Stimulated activated CD4-positive, alpha-beta T cell treated with anti-CD3 and anti-CD28 coated beads, TNF-alpha, amount 100 ng/mL, for 4 hours (primary cell): ENCODE measurements at places on chromosomes 5 and 9.

DNA sequence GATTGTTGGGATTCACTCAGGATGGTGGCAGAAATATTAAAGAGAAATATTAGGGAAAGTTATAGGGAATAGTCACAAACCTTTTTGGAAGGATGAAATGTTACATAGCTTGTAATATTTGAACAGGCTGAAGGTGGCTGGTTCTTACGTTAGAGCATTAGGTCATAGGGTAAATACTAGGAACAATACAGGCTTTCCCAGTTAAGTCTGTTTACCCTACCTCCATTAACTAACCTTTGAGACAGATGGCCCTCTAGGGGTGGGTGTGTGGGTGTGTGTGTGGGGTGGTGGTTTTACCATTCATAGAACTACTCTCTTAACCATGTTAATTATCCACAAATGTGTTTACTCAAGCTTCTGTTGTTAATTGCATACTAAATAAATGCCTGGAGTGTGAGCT is 94.3 kb upstream of the STK32A start:
- DNase-seq = no peak

DNA sequence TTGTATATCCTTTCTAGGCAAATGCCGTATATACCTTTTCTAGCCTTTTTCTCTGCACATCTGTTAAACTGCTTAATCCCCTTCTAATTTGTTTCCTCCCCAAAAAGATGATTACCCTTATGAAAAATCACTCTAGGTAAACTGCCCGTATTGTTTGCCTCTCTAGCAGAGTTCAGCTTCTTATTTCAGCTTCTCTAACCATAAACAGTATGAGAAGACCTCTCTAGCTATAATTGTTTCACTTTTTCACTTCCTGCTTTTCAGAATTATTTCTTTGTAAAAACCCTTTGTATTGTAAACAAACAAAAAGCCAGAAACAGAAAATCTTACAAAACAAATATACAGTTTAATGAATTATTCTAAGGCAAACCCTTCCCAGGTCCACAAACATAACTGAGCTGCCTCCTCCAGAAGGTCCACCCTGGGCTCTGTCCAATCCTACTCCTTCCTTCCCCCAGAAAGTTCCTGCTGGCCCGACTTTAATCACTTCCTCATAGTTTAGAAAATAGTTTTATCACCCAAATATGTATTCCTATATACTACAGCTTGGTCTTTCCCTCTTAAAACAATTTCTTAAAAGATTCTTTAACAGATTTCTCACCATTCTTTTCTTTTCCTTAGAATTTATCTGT is 158.1 kb downstream of the FGF1 start:
- DNase-seq = no peak

DNA sequence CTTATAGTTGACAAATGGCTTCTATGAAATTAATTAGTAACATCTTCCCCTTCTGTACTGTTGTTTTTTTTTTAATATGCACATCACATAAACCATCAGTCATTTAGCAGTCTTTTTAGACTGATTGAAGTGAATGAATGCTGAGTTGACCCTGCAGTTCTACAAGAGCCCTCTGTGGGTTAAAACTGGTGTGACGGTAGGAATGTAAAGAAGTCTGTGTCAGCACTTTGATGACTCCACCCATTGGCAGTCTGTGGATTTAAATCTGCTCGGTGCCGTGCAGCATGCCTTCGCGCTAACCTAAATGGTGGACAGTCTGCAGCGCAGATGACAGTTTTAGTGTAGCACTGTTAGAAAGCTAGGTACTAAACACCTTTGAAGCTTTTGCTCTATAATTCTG is 3.1 kb downstream of the GTF3C4 start:
- no peak for DNase-seq

DNA sequence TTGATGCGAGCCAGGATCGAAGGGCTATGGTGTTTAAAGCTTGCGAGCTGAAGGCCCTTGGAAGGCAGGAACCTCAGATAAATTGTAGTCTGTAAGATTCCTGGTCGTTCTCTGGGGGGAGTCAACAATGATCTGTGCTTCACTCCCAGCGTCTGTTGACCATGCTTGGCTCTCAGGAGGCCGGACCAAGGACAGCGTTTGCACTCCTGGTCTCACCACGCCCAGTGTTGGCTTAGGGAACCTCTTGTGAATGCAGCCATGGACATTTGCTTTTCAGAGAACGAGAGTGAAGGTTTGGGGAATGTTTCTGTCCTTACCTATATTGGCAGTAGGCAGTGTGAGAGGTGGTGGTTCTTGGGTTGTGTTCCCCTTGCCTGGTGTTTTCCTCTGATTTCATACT is 60.2 kb upstream of the FAM120AOS start:
- no peak for DNase-seq

GRCh38 chr9:16181539-16181938 is 628.7 kb downstream of the CCDC171 start:
- DNase-seq = no peak

GRCh38 chr5:175464074-175464941 is 14.1 kb upstream of the SFXN1 start:
- DNase-seq = no peak

- no peak for DNase-seq
Observed at GRCh38 chr5:159786901-159787691, 129.2 kb upstream of the ADRA1B start.

DNA sequence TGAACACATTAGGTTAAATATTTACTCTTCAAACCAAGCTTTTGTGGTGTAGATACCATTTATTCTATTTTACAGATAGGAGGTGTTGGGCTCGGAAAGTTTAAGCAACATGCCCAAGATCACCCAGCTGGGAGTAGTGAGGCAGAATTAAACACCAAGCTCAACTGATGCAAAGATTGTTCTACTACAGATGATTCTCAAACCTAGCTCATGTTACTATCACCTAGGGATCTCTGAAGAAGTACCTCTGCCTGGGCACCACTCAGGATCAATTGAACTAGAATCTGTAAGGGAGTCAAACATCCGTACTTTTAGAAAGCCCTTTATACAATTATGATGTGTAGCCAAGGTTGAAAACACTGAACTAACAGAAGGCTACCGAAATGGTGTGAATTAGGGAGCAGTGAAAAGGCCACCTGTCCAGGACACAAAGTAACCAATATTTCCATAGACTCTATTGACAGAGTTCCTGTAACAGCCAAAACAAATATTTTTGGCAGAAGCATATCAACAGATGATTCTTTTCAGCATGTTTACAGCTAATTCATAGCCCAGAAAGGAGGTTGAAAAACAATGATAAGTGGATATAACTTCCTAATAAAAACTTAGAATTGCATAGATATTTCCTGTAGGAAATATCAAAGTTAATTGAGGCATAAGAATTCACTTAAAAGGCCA is 158.5 kb upstream of the PTGER4 start:
- DNase-seq = no peak

DNA sequence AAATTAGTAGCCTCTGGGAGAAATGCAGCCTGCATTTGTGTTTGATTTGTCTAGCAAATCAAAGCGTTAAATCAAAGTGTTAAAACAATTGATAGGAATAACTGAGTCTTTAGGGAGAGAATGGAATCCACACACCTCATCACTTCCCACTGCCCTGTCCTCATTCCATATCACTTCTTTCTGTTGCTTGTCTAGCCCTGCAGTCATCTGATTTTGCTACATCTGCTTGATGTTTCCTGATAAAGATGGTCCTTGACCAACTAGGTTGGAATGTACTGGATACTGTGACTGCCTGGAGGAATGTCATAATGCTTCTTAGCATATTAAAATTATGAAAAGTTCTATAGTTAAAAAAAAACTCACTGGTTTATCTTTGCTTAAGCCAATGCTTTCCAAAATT is 119.9 kb downstream of the DOCK2 start:
- DNase-seq = no peak

GRCh38 chr5:14077501-14077900 is 65.6 kb upstream of the TRIO start:
- DNase-seq = no peak

- no peak for DNase-seq
Observed at GRCh38 chr9:27065288-27065687, 43.7 kb upstream of the TEK start.

GRCh38 chr5:5954275-5954598 is 424.1 kb downstream of the MED10 start:
- DNase-seq = no peak

- no peak for DNase-seq
Observed at GRCh38 chr5:15621094-15621493, 121.1 kb downstream of the FBXL7 start.

GRCh38 chr9:85425153-85425611 is 316.6 kb downstream of the AGTPBP1 start:
- no peak for DNase-seq

GRCh38 chr5:67334373-67334772 is 137.8 kb upstream of the CD180 start:
- no peak for DNase-seq

DNA sequence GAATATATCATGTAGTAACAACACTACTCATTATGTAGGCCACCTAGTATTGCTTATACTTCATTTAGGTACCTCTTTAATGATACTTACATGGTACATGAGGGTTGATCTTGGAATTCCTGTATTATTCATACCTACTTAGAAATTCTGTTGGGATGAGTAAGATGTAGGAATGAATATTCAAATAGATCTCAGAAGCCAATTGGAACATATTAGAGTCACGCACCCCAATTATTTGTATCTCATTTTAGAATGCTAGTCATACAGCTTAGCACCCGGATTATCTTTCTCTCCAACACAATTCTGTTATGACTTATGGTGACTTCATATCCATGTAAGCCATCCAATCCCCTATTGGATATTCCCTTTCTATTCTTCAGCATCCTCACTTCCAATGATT is 106.7 kb upstream of the SH3GL2 start:
- DNase-seq = no peak

DNA sequence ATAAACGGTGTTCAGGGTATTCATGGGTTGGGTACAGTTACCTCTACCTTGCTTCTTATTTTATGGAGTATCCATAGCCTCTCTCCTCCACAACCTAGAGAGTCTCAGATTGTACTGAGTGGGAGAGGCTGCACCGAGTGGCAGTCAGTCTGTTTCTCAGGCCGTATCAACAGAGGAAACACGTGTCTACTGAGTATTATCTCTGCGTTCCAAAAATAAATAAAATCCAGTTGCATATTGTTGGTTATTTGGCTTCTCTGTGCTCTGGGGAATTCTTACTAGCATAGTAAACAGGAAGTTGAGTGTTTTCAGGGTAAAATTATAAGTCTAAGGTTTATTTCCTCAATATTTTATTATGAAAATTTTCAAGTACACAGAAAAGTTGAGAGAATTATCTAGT is 231.0 kb downstream of the ARHGEF28 start:
- no peak for DNase-seq

- DNase-seq = no peak
Observed at GRCh38 chr5:181020688-181021087, 19.4 kb upstream of the BTNL9 start.

DNA sequence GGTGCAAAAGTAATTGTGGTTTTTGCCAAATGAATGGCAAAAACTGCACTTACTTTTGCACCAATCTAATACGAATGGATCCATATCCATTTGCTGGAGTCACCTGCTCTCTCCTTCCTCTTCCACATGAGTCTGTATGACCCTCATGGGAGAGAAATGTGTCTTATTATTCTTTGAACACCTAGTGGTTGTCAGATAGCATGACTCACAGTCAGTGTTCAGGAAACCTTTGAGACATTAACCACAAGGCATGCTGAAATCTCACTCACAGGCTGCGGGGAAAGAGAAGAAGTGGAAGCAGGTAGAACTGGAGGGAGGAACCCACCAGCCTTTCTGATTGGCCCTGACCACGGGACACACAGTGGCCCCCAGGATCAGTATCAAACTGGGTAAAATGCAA is 222.8 kb upstream of the KLF4 start:
- DNase-seq = no peak

DNA sequence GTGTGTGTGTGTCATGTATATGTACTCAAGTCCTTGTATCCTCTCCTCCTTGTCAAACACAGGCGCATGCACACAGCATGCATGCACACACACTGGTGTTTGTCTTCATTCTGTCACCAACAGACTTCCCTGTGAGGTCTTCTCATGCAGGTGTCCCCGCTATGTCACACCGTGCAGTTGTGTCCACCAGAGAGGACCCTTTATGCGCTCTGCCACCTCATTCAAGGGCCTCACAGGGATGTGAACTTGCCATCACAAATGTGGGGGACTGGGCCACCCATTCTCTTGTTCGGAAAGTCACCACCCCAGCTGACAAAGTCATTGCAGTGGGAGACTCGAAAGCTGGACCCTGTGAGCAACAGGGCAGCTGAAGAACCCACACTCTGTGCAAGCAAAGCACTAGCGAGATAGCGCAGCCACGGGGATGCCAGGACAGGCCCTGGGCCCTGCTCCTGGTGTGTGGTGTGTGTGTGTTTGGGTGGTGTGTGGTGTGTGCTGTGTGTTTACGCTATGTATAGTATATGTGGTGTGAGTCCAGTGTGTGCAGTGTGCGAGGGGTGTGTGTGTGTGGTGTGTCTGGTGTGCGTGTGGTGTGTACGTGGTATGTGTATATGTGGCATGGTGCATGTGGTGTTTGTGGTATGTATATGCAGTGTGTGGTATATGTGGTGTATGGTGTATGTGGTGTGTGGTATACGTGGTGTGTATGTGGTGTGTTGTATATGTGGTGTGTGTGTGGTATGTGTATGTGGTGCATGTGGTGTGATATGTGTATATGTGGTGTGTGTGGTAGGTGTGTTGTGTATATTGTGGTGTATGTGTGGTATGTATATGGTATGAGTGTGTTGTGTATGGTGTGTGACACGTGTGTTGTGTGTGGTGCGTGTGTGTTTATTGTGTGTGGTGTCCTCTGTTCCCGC is 30.9 kb upstream of the NXNL2 start:
- DNase-seq = no peak

DNA sequence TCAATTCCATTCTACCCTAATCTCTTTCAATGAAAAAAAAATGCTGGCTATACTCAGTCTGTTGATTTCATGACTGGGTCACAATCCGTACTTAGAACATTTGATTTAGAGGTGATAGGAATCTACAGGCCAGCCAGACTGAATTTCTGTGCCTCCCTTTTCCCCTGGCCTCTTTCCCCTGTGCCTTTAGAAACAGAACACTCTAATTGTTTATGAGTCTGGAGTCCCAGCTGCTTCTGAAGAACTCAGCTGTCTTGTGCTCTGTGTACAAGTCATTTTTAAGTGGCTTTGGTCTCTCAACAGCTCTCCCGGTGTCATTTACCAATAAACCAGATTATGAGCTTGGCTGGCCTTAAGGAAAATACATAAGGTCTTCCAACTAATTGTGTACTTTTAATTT is 94.1 kb upstream of the ITGA2 start:
- DNase-seq = no peak

DNA sequence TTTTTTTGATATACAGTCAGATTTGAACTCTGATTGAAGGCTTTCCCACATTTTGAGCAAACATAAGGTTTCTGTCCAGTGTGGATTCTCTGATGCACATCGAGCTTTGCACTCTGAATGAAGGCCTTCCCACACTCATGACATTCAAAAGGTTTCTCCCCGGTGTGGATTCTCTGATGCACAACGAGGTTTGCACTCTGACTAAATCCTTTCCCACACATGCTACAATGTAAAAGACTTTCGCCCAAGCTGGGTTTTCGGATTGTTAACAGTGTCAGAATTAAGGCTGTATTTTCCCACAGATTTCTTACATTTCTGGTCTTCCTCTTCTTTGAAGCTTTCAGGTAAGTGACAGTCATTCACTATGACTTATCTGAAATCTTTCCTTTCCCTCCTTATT is 44.3 kb downstream of the GHR start:
- DNase-seq = no peak
